NCI-H460 (cell line): ENCODE measurements at places on chromosomes 2 and 18. TPM values are rescaled to one million over a fixed set of nuclear protein-coding genes. Genes with fewer than 3 reads are reported as not detected.

DNA sequence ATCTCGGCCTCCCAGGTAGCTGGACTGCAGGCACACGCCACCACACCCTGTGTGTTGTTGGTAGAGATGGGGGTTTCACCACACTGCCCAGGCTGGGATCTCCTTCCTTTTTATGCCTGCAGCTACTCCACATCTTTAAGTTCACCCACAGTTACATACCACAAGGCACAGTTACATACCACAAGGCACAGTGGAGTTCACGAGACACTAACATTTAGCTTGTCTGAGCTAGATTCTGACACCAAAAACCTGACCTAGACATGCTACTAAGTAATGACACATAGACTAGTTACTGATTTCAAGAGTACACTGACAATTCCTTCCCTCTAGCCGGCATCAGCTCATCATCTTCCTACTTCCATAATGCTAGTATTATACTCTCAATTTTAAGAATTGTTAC is 4.3 kb downstream of the POLR2D start:
- no peak for DNase-seq

GRCh38 chr2:108446703-108447102 is 2.3 kb upstream of the GCC2 start:
- no peak for DNase-seq

Gene KCTD1
- 17.2 and 22.5 TPM in 2 replicates for total RNA-seq

- DNase-seq = no peak
Observed at GRCh38 chr2:23839919-23840578, 86.9 kb downstream of the ATAD2B start.

Gene UGT1A6
- total RNA-seq = not detected in 2 replicates

Gene LRRC30
- total RNA-seq = not detected in 2 replicates

- no peak for DNase-seq
Observed at GRCh38 chr2:196840171-196840570, 31.0 kb upstream of the C2orf66 start.

DNA sequence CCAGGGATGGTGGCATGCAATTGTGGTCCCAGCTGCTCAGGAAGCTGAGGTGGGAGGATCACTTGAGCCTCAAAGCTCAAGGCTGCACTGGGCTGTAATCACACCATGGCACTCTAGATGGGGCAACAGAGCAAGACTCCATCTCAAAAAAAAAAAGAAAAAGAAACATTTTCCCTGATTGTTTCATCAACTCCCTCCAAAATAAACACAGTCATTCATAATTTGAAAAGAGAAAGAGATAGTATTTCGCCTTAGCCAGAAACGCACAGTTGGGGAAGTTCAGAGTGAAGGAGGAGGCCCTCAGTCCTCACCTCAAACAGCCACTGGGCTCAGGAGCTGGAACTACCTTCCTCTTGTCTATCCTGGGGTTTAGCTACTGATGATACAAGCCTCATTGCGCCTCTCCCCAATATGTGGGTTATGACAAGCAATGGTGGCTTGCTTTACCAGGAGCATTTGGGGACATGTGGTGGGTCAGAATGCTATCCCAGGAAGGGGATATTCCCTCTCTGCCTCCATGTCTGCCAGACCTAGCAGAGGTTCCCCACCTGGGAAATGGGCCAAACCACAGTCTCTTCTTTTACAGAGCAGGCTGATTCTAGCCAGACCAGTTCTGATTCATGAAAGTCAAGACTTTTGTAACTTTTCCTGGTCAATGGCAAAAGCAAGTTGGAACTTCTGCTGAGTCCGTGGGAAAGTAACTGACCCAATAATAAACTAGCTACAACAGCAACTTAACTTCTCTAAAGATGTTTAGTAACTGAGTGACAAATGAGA is 22.2 kb upstream of the TMEM87B start:
- no peak for DNase-seq

Gene ATOH8
- total RNA-seq = 0.89 and 1.4 TPM in 2 replicates

DNA sequence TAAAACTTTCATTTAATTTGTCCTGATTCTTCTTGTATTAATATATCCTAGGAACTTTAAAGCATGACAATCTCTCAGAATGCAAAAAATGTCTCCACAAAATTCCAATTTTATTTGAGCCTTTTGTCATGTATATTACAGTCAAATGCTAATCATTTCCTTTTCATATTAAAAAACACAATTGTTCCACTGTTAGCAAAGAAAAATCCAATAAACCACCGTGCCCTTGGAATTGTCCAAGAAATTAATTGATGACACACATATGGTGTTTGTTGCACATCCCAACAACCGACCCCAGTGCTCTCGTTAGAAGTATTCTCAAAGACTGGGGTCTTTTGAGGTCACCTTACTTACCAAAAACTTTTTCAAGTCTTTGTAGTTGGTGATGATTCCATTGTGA is 28.1 kb downstream of the GFPT1 start:
- no peak for DNase-seq

DNA sequence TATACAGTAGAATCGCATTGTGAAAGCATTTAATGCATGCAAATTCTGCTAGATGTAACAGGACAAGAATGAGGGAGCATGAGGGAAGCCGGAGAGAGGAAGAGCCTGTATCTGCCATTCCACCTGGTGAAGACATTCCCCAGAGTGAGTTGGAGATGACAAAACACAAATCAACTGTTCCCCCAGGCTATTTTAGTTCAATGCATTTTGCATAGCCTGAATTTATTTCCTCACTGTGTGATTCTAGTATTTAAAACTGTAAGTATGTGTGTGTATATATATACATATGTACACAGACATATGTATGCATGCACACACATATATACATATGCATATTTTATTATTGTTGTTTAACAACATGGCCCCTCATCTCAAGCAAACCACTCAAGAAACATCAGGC is 54.7 kb downstream of the CCDC68 start:
- DNase-seq = no peak

- no peak for DNase-seq
Observed at GRCh38 chr2:16064745-16065144, 124.4 kb downstream of the MYCN start.

DNA sequence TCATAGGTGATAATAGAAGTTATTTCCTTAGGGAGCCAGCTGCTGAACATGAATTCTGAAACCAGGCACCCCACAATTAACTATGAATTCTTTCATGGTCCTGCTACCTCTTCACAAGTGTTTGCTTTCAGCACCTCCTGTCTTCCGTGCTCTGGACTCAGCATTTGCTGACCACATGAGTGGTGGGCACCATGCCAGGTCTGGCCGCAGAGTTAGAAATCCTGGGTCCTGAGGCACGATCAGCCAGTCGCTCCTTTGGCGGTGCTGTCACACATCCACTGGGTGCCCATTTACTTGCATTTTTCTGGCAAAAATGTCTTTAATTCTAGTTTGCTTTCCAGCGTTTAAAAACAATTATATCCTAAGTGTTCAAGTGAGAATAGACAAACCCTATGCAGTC is 196.4 kb upstream of the PXDN start:
- DNase-seq = no peak

DNA sequence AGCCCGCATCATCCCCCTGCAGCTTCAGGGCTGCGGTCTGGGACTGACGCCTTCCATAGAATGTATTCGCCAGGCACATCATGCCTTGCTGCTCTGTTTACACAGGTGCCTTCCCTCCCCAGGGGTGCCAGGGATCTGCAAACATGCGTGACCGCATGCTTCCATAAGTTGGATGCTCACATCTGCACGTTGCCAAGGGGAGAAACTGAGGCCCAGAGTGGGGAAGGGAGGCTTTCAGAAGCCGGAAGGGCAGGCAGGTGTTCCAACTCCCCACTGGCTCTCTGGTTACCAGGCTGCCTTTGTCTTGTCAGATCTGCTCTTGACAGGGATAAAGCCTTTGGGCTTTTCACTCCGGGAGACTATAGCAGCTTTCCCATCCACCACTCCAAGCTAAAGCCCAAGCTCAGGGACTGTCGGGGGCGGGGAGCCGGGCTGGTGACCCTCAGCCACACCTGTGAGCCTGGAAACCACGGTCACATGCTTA is 125.8 kb upstream of the TNP1 start:
- no peak for DNase-seq

- no peak for DNase-seq
Observed at GRCh38 chr2:229564300-229564907, 150.0 kb downstream of the DNER start.

DNA sequence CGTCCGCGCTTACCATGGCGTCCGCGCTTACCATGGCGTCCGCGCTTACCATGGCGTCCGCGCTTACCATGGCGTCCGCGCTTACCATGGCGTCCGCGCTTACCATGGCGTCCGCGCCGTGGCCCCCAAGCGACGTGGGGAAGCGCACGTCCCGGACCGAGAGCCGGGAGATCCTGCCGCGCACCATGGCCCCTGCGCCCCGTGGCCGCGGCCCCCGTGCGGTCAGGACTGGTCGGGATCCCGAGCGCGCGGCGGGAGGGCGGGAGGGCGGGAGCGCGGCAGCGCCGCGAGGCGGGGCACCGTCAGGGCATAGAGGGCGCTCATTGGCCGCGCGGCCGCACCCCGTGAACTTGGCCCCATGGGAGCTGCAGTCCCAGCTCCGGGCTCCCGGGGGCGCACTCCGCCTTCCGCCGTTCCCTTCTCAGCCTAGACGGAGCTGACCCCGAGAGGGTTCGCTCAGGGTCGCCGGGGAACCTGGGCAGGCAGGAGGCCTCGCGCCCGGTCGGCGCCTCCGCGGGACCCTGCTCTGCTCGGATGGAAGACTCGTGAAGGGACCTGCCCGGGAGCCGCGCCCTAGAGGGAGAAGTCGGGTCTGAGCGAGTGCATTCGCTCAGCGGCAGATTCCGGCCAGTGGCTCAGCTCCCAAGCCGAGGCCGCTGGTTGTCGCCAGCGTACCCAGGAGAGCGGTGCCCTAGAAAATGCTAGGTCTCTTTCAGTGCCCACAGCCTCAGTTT is at the start of gene ENOSF1:
Gene ENOSF1 (minus strand): TSS at position 230 of the 734 bp plus-strand sequence. CDS start 43 bp downstream, at position 187.
- DNase-seq = peak; percentile 81

Gene DSG2
- 33.9 and 39.1 TPM in 2 replicates for total RNA-seq

DNA sequence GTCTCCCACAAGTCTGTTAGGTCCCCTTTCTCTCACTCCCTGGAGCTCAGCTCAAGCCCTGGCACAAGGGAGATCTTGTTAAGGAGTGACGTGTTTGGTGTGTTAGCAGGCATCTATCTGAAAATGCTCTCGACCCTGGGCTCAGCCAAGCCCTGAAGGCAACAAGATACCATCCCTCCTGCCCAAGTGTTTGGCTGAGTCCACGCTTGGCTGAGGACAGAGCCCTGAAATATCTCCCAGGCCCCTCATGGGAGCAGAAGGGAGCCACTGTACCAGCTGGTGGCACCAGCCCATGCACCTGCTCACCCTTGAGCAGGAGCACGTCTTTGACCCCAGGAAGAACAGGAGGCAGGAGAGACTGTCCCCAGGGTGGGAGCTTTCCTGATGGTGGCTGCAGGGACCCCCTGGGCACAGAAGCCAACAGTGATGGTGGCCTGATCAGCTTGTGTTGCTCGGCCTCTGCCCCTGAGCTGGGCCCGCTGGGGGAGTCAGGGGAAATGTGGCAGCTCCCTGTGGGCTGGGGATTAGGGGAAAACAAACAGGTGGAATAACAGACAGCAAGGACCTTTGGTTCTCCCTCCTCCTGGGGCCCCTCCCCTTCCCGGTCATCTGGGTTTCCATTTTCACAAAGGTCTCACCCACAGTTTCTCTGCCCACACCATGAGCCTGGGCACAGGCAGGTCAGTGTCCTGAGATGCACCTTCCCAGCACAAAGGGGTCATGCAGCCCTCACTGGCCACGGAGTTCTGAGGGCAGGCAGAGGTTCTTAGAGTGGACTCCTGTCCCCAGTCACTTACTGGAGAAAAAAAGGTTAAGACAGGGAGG is 91.6 kb downstream of the RHOB start:
- no peak for DNase-seq

DNA sequence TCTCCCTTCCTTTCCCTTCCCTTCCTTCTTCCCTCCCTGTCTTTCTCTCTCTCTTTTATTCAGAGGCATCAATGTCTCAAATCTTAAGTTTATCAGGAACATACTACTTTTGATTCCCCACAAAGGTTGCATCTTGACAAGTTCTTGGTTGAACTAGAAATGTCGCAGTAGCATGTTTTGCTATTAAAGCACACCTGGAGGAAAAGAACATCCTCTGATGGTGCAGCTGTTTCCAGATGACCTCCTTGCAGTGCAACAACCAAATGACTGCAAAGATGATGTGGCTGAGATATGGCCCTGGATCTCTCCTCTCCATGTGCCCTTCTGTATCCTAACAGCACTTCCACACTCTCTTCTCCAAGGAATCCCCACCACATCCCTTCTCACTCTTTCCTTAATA is 127.2 kb downstream of the SLC8A1 start:
- DNase-seq = no peak

Gene CDH20
- total RNA-seq = not detected in 2 replicates

DNA sequence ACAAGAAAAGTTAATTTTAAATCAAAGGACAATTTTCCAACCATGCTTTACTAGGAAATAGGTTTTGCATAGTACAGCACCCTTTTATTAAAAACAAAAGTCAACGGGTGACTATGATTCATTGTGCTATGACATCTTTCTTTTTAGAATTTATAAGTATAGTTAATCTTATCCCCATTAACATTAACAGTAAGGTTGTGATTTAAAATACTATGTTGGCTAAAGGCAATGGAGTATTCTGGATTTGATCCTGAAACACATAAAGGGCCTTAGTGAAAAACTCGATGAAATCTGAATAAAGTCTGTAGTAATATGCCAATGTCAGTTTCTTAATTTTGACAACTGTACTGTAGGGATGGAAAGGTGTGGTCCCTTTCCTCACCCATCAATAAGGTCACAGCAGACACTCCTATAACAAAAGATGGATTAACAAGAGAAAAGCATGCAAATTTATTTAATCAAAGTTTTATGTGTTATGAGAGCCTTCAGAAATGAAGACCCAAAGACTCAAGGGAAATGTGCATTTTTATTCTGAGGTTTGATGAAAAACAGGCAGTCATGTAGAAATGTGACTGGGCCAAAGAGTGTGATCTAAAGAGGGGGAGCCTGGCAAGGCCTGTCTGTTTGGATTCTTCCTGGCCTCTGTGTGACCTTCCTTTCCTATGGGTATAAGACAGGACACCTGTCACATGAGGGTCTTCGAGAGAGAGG is 731.4 kb downstream of the TSN start:
- DNase-seq = no peak

DNA sequence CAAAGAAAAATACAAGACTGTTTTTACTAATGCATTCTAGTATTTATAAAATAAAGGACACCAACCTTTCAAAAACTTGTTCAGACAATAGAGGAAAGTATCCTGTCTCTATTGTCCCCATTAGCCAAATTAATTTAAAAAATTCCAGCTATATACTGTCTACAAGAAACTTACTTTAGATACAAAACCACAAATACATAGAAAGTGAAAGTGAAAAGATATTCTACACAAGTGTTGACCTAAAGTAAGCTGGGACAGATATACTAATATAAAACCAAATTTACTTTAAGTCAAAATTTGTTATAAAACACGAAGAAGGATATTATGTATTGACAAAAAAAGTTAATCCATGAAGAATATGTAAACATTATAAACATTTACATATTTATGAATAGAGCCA is 893.3 kb upstream of the TMEFF2 start:
- DNase-seq = no peak
